ENCODE measurements at places on chromosomes 6 and 20.
A peak's percentile ranks its signal among the peaks of the same experiment; 100 is the strongest.

- DNase-seq = no peak
These were observed 20.0 kb downstream of the TP53INP2 start for GRCh38 chr20:34724172-34724571.

DNA sequence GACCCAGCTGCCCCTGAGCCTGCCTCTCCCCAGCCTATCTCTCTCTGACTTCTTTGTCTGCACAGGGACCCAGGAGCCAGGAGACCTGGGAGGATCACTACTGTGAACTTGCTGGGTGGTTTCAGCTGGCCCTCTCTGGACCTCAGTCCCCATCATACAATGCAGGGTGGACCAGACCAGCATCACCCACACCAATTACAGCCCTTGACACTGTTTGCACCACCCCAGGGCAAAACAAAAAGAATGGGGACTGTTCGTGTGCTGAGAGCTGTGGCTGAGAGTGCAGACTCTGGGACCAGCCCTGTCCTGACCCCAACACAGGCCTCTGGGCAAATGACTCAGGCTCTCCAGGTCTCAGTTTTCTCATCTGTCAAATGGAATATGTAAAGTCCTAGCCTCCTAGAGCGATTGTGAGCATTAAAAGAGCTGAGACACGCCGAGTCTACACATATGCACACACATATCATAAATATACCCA, 25.4 kb downstream of the PTGIS start:
- DNase-seq = no peak

DNA sequence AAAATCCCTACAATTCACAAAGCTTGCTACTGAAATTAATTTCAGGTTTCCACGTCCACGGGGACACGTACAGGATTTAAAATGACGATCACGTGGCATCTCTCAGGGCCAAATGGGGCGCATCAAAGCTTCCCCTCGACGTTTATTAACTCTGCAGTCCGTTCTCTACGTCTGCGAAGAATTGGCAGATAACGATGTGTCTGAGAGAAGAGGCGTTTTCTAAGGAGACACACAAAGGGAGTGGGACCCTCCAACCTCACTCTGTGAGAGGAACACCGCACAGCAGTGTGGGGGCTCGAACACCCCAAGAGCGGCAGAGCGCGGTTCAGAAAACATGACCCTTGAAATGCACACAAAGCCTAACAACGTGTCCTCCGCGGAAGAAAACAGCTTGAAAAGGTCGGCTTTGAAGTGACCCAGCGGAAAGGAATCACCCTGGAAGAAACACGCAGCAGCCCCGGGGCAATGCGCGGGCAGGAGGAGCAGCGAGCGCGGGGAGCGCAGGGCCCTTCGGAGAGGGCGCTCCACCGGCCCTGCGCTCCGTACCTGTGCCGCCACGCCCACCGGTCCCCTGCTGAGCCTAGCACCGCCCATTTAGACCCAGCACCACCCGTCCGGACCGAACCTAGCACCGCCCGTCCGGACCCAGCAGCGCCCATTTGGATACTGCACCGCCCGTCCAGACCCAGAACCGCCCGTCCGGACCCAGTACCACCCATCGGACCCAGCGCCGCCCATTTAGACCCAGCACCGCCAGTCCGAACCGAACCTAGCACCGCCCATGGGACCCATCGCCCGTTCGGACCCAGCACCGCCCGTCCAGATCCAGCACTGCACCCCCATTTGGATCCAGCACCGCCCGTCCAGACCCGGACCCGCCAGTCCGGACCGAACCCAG, 1.1 kb upstream of the AFDN start:
- DNase-seq = no peak

GRCh38 chr20:31870726-31871617, 538 bp downstream of the TTLL9 start:
- DNase-seq = no peak

DNA sequence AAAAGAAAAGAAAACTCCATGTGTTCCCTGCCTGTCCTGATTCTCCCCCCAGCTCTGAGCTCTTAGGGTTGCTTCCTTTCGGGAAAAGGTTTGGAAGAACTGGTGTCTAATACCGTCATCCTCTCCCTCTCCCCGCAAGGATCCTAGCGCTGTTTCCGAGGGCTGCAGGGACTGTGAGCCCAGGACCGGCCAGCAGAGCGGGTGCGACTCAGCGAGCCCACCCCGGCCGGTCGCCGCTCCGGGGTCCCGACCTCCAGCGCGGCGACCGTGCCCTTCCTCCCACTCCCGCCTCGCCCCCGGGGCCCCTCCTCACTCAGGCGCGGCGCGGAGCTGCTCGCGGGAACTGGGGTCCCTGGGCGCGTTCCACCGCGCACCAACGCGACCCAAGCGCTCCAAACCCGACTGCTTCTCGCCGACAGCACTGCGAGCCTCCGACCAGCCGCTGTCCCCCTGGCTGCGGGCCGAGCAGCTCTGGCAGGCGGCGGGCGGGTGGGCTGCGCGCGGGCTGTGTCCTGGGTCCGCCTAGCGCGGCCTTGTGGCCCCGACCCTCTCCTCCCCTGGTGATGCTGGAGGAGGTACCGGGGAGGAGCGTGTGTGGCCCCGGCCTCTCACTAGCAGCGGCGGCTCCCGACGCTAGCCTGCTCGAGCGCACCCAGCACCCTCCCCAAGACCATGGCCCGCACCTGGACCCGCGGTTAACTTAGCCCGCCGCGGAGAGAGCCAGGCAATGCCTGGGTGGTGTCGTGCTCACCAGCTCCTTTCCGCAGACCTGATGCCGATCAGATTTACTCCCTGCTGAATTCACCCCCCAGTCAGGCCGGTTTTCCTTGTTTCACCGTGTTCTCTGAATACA, at the start of gene PLA2G7:
Gene PLA2G7 (minus strand): TSS at position 509 of the 853 bp plus-strand sequence. CDS start 12,484 bp downstream, outside the sequence.
- DNase-seq = no peak

GRCh38 chr6:35543459-35544193, 30.9 kb upstream of the TULP1 start:
- DNase-seq = no peak

DNA sequence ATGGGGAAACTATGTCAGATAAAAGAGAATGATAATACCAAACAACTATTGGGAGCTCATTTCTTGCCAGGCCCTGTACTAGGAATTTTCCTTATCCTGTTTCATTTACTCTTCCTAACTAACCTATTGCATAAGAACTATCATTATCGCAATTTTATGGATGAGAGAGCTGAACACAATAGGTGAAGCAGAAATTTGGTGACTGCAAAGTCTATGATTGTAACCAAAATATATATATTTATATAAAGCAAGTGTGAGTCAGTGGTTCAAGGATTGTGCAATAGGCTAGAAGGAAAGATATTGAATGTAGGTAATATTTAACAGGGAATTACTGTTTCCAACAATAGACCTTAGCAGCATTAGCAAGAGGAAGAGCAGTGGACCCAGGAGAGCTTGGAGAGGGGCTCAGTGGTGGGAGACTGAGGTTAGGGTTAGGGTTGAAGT, 181.1 kb upstream of the TENT5A start:
- DNase-seq = no peak

- no peak for DNase-seq
These were observed 123.3 kb downstream of the ZFAND3 start for GRCh38 chr6:37942606-37943376.

DNA sequence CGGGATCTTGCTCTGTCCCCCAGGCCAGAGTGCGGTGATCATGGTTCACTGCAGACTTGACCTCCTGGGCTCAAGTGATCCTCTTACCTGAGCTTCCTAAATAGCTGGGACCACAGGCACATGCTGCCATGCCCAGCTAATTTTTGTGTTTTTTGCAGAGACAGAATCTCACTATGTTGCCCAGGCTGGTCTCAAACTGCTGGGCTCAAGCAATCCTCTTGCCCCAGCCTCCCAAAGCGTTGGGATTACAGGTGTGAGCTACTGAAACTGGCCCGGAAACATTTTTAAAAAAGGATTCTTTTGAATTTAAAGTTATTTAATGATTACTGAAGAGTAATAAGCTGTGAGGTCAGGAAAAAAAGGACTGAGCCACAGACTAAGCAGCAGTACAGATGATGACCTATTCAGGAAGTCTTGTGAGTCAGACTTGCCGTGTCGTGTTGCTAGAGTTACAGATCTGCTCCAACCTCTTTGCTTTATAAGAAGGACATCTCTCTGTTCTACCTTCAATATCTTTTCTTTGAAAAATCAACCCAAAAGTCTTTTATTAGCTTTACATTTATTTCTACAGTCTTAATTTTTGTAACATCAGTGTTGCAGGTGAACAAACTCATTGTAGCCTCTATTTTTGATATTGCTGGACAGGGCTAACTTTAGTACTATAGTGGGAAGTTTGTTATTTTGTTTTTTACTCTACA, 108.7 kb downstream of the NCOA3 start:
- DNase-seq = peak; percentile 55

DNA sequence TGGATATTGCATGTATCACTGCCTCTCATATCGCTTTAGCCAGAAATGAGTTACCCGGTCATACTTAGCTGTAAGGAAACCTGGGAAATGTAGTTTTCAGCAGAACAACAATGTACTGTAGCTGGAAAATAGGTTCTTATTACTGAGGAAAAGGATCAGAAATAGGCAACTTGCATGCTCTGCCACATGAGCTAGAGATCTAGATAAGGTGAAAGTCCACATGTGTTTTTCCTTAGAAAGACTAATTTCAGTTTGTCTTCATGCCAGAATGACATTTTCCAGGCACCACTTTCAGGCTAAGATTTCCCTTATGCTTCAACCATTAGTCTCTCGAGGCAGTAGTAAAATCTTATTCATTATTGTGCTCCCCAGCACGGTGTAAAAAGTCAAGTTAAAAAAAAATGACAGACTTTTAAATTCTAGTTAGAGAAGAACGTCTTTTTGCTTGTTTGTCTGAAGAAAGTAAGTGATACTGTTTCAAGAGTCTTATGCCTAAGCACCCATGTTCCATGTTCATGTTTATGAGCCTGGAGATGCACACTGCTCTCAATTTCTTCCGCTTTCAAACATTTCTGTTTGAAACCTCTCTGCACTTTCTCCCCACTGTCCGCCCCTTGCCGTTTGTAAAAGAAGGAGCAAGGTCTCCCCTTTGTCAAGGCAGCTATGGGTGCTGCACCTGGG, 67.6 kb downstream of the ZNF831 start:
- DNase-seq = no peak

DNA sequence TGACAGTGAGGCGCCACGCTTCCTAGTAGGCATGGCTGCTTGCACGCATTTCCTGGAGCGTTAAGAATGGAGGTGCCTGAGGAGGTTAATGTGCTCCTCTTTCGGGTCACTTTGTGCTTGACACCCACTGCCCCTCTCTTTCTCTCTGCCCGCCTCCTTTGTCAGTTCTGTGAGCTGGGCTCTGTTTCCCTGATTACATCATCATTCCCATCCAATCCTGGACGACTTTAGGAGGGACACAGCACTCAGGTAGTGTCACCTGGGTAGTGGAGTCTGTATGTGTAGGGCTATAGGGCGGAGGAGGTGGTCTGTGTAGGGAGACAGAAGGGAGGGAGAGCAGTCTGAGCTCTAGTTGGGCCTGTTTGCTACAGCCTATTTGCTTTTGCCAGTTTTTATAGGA, 136.8 kb downstream of the JARID2 start:
- DNase-seq = no peak

DNA sequence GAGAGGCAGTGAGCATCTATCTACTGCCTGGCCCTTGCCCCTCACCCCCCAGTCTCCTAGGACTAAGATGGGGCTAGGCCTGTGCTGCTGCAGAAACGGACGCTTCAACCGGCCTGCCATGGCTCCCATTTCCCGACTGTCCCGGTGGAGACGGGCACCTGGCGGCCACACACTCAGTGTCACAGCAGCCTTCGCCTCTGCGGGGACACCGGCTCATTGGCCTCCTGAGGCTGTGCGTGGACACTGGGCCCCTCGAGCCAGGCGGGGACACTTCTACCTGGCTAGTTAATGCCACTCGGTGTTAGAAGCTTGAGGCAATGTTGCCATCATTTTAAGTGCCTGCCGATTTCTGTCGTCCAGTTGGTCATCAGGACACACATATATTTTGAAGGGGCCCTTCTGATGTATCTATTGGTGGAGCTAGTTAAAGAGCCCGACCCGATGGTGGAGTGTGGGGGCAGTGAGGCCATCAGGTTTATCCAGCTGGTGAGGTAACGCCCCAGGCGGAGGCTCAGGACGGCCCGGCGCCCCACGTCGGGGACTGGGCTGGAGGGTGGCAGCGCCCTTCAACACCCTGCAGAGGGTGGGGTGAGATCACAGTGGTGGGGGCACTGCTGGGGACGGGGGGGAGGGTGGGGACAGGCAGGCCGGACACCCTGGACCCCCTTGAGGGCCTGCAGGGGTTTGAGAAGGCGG, 58.9 kb upstream of the GATA5 start:
- no peak for DNase-seq

GRCh38 chr6:18473755-18474154, 86.6 kb downstream of the RNF144B start:
- DNase-seq = no peak

DNA sequence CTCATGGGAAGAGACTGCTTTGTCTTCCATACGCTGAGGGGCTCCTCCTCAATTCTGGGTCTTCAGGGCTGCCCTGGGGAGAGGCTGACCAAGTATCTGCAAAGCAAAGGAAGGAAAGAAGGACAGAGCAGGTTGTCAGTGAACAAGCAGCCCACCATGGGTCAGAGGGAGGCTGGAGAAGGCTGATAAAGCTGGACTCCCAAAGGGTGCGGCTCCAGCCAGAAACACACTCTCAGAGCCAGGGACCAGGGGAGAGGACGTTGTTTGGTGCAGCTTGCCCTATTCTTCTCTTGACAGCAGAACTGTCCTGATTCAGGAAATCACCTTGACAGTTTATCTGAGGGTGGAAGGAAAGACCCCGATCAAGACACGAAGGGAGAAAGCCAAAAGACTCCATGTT, 10.4 kb upstream of the CTCFL start:
- DNase-seq = no peak

DNA sequence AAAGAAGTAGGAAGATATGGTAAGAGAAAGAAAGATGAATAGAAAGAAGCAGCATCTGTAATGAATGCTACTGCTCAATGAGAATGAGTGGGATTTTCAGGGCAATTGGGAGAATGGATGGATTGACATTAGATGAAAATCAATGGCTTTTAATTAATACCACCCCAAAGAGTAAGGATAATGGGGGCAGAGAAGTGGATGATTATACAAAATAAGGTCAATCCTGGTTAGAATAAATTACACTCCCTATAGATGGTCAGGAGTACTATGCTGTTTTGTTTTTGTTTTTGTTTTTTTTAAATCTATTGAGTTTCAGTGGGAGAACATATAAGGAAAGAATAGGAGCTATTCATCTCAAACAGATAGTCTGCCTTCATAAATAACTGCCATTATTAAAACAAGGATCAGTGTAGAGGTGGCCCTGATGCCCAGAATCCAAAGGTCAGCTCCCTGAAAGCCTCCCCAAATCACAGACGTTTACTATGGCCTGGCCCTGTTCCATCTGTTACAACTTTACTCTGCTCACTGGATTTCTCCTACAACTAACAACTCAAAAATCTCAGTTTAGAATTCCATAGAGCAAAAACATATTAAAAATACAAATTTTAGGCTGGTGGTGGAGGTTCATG, 535.4 kb upstream of the NRSN1 start:
- DNase-seq = no peak

- no peak for DNase-seq
These were observed 301.2 kb upstream of the BMP2 start for GRCh38 chr20:6466075-6466810.

- DNase-seq = no peak
These were observed 139.4 kb downstream of the RNGTT start for GRCh38 chr6:88823998-88824397.

All from stimulated activated CD8-positive, alpha-beta memory T cell treated with anti-CD3 and anti-CD28 coated beads, Interleukin-12 subunit alpha, Interleukin-12 subunit beta, amount 100 ng/mL, for 4 hours (primary cell).